ENCODE measurements at places on chromosomes 1 and 21.

- no peak for DNase-seq
These were observed 115.0 kb upstream of the GRIK3 start for GRCh38 chr1:37149296-37149695.

DNA sequence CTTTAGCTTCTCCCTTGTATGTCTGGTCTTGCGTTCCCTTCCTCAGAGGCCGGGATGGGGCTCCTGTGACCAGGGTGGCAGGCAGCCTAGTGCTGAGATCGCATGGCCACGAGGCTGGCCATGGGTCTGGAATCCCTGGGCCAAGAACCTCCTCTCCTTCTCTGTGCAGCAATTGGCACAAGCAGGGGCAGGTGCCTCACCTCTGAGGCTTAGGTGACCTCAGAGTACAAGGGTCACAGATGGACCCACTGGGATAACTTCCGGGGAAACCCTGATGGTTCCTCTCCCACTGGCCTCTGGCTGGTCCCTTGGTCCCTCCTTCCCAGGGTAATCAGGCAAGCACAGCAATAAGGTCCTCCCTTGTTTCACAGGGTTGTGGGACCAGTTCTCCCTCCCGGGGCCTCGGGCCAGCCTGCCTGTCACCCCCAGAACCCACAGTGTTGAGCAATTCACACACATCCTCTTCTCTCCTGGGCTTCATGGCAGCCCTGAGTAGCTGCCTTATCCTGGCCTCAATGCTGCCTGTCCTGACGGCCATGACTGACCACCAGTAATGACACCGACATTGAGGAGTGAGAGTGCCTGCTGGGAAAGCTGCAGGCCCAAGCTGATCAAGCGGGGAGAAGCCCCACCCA is 38.6 kb downstream of the BMP8A start:
- DNase-seq: no peak

GRCh38 chr1:61085206-61085982 is 3.0 kb downstream of the NFIA start:
- no peak for DNase-seq

GRCh38 chr1:61752921-61753389 is 10.7 kb downstream of the PATJ start:
- DNase-seq: no peak

DNA sequence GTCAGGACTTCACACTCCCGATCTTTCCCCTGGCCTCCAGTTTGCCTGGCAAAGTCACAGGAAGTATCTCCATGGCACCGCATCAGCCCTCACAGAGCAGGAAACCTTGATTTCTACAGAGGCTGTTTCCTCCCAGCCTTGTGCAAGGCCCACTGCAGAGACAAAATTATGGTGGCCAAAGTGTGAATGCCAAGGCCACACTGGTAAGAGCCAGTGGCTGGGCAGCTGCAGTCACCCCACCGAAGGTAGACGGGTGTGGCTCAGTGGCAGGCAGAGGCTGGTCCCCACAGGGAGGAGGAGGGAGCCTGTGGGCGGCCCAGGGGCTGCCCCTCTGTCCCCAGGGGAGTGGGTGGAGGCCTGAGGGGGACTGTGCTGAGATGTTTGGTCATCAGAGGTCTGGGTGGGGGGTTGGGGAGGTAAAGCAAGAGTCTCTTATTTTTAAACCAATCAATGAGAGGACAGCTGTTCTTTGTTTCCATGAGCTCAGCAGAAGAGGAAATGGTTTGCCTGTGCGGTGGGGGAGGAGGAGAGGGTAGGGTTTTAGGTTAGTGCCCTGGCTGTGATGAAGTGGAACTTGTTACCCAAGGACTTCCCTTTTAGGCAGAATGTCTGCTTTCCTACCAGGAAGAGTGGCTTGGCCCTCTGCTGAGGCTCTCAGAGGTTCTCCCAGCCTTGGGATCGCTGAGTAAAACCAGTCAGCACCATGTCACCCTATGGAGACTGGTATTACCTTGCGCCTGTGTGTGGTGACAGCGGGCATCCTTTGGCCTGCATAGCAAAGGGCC is 18.0 kb upstream of the BTG2 start:
- DNase-seq: peak; percentile 65

DNA sequence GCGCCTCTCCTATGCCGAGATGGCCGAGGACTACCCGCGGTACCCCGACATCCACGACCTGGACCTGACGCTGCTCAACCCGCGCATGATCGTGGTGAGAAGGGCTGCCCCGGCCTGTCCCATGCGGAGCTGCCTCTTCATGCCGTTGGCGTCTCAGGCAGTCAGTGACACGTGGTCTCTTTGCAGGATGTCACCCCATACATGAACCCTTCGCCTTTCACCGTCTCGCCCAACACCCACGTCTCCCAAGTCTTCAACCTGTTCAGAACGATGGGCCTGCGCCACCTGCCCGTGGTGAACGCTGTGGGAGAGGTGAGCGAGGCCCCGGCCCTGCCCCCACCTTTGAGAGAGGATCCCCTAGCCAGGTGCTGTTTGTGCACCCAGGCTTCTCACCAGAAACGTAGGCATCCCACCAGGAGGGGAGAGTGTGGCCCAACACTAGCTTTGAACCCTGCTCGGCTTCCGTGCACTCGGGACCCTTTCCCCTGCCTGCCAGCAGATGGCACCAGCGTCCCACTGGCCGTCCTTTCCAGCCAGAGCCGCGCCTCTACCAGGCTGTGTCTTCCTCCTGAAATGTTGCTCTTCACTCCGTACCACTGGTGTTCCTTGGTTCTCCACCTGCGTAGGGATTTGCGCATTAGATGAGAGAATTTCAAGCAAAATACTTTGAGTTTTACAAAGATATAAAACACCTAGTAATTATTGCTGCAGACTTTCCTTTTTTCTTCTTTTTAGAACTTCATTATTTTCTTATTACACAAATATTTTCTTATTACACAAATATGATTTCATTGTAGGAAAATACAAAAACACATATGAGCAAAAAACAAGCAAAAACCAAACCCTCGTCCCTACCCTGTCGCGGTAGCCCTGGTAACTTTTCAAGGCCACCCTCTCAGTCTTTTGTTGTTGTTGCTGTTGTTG is 9.0 kb downstream of the NPPA start:
- peak; percentile 54 for DNase-seq

DNA sequence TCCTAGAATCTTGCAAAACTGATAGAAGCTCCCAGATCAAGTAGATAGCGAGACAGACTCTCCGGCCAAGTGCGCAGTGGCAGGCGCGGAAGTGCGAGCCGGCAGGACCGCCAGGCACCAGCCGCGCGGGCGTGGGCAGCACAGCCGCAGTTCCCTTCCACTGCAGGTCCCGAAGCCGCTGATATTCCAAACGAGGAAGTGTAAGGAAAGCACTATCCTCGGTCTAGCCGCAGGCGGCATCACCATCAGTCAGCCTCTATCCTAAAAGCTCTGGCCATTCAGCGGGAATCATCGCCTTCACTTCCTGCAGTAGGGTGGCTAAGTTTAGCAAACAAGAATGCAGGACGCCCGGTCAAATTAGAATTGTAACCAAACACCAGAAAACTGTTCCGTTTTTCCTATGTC is 710 bp downstream of the GLRX2 start:
- DNase-seq: peak; percentile 7

- no peak for DNase-seq
These were observed 9.3 kb downstream of the SLAMF8 start for GRCh38 chr1:159835862-159836525.

DNA sequence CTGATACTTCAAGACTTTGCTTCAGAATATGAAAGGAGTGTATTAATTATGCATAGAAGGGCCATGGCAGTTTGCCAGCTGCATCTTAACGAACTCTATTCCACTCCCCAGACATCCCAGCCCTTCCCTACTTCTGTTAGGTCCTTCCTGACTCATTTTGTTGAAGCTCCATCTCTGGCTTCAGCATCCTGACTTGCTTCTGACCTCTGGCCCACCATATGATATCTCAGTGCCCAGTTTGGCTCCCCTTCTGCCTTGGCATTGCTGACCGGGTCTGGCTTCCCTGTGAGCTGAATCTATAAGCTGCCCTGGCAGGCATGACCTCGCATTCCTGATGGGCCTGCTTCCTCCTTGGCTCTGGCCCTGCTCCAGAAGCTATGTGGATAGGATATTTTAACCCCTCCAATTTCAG is 27.6 kb upstream of the ARHGAP29 start:
- DNase-seq: no peak

DNA sequence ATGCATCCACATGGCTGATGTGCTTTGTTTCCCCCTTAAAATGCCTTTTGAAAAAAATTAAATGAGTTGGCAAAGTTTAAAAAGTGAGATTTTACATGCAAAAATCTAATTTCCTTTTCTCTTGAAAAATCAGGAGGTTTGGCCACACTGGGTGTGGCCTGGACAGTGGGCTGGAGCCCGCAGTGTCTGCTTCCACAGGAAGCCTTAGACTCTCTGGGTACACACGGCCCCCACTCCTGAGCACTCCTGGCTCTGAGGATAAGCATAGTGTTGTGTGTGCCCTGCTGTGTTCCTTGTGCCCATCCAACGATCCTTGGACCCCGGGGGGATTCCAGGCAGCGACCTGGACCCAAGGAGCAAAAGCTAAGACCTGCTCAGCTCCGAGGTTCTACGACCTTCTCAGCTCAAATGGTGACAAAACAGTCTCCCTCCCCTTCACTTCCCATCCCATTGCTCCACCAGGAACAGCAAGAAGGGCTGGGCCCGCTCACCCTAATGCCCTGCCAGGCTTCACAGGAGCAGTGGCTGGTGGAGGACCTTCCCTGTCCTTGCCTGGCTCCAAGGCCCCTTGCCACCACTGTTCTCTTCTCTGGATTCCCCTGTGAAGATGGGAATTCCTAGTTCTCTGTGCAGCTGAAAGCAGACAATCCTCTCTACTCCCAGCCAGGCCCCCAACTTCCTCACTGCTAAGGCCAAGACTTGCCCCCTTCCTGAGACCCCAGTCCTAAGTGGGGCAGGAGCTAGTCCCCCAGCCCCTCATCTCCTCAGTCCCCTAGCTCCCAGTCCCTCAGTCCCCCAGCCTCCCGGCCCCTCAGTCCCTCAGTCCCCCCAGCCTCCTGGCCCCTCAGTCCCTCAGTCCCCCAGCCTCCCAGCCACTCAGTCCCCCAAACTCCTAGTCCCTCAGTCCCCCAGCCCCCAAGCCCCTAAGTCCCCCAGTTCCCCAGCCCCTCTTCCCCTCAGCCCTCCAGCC is 395.8 kb downstream of the PTPRU start:
- DNase-seq: no peak

GRCh38 chr1:19036813-19037605 is 80.5 kb upstream of the IFFO2 start:
- DNase-seq: no peak

DNA sequence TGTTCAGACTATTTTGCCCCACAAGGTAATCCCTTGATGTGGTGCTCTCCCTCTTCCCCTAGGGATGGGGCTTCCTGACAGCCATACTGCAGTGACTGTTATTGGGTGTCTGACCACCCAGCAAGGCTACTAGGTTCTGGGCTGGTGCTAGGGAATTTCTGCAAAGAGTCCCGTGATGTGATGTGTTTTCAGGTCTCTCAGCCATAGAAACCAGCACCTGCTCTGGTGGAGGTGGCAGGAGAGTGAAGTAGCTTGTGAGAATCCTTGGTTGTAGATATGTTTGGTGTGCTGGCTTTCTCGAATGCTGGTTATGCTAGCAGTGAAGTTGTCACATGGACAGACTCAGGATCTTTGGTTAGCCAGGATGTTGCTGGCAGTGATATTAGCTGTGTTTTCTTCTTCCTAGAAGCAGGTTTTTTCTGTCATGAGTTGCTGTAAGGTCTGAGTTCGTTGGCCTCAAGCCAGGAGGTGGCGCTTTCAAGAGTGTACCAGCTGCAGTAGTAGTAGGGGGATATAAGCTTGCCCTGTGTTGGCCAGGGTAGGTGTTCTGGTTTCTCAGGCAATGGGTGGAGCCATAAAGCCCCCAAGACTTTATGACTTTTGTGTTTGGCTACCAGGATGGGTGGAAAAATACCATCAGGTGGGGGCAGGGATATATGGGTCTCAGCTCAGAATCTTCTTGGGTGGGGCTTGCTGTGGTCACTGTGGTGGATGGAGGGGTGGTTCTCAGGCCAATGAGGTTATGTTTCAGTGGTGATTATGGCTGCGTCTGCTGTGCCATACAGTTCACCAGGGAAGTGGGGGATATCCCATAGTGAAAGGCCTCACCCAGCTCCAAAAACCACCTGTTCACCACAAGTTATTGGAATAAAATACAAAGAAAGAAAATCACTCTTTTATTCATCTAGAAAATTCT is 1112.3 kb downstream of the KCNT2 start:
- DNase-seq: no peak

GRCh38 chr1:98336472-98337083 is 324.9 kb upstream of the SNX7 start:
- DNase-seq: no peak

- DNase-seq: no peak
These were observed 57.9 kb downstream of the LACTBL1 start for GRCh38 chr1:22914633-22915217.

GRCh38 chr1:61157468-61157987 is 75.2 kb downstream of the NFIA start:
- DNase-seq: no peak

- DNase-seq: no peak
These were observed 155.9 kb downstream of the PLXNA2 start for GRCh38 chr1:208088319-208088718.

GRCh38 chr1:1376551-1377226 is 1.7 kb upstream of the AURKAIP1 start:
- DNase-seq: no peak

DNA sequence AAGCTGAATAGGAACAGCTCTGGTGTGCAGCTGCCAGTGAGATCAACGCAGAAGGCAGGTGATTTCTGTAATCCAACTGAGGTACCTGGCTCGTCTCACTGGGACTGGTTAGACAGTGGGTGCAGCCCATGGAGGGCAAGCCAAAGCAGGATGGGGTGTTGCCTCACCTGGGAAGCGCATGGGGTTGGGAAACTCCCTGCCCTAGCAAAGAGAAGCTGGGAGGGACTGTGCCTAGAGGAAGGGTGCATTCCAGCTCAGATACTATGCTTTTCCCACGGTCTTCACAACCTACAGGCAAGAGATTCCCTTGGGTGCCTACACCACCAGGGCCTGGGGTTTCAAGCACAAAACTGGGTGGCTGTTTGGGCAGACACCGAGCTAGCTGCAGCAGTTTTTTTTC is 183.2 kb downstream of the DNM3 start:
- no peak for DNase-seq

DNA sequence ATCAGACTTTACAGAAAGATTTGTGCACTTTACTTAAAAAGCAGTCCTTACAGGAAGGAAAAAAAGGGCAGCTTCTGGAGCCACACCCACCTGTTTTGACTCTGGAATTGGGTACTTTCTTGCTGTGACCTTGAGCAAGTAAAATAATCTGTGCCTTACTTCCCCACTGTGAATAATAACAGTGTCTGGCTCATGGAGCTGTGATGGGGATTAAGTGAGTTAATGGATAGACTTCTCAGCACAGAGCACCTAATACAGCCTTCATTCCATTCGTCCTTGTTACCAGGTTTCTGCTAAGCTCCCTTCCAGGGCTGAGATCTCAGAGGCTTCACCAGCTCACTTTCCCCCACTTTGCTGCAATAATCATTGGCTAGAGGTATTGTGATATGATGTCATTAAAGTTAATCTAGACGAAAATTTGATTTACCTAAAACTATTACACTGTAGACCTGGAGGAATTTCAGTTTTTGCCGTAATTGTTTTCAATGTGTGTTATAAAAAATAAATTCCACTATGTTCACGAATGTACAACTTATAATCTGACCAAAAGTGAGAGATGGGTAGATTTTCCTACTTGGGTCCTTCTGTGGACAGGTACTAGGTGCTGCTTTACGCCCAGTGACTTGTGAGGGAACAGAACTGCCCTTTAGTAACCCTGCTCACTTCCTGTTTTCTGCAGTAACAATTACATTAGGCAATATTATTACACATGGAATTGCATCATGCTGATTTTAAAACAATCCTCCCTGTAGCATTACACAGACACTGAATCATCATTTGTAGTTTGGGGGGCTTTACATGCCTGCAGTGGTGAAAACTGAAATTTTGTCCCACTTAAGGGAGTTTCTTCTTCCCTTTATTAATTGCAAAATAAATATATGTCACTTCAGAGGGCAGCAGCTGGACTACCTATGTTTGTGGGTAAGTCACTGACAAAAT is 19.7 kb upstream of the ABCG1 start:
- DNase-seq: no peak
